ENCODE measurements at places on chromosomes 5 and 9. TPM values are rescaled to one million over a fixed set of nuclear protein-coding genes. Genes with fewer than 3 reads are reported as not detected.

Gene IFNB1
- not detected for total RNA-seq

Gene MYOZ3
- not detected for total RNA-seq

Gene KIF3A
- 17.0 TPM for total RNA-seq

Gene LHX2
- not detected for total RNA-seq

Gene HTR1A
- not detected for total RNA-seq

Gene FGF1
- not detected for total RNA-seq

Gene COL15A1
- total RNA-seq = not detected

Gene PCDHB3
- not detected for total RNA-seq

Gene OR13C2
- not detected for total RNA-seq

Gene PKD2L2
- not detected for total RNA-seq

Gene ADAMTS13
- total RNA-seq = 18.1 TPM

Gene BTNL3
- total RNA-seq = not detected

Gene SLC36A3
- total RNA-seq = not detected

Gene NMUR2
- not detected for total RNA-seq

Gene EPB41L4B
- total RNA-seq = 0.29 TPM

Gene OBP2B
- not detected for total RNA-seq

Gene LCP2
- 2.6 TPM for total RNA-seq

Gene ZFP37
- 1.6 TPM for total RNA-seq

Gene GABRA6
- not detected for total RNA-seq

Gene ITGA1
- total RNA-seq = not detected

Gene SPATA31A1
- not detected for total RNA-seq

Gene PAIP1
- 48.0 TPM for total RNA-seq

Gene PCDHGA1
- total RNA-seq = 1.9 TPM

Gene OR1Q1
- not detected for total RNA-seq

Gene KLHL9
- 18.5 TPM for total RNA-seq

Gene CCNO
- 2.3 TPM for total RNA-seq

Gene CARTPT
- not detected for total RNA-seq

Gene FAM221B
- total RNA-seq = not detected

Gene SOWAHA
- not detected for total RNA-seq

Gene STXBP1
- 22.1 TPM for total RNA-seq

Gene MSANTD3
- 33.1 TPM for total RNA-seq

Gene EMB
- 141 TPM for total RNA-seq

All from OCI-LY7 (cell line).